Adrenal gland (tissue), 19 donors: ENCODE measurements at places on chromosomes 3 and 15.
A peak's percentile ranks its signal among the peaks of the same experiment; 100 is the strongest.

GRCh38 chr15:37134699-37135131 lies 34.4 kb upstream of the MEIS2 start:
- no peak for DNase-seq

DNA sequence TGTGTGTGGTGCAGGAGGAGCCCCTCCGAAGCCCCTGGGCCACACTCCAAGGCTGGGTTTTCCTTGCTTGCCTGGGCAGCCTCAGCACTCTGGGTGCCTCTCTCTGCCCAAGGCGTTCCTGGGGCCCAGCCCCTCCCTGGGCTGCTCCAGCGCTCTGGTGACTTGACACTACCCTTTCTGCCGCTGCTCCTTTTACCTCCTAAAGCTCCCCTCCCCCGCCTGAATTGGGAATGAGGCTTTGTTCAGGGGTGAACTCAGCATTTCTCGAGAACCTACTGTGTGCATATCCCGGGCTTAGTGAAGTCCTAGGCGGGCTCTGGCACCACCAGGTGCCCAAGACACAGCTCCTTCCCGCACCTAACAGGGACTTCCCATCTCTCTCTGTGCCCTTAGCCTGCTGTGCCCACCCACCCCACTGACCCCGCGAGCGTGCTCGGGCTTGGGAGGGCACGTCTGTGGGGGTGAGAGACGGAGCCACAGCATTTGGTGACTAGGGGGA lies 1.2 kb upstream of the BAHD1 start:
- DNase-seq: peak; percentile 59

- DNase-seq: no peak
Observed at GRCh38 chr15:78617076-78617475, 3.7 kb downstream of the CHRNA3 start.

GRCh38 chr3:36373084-36373483 lies 7.2 kb upstream of the STAC start:
- DNase-seq: peak; percentile 54

- DNase-seq: no peak
Observed at GRCh38 chr3:187880441-187880840, 135.2 kb upstream of the BCL6 start.

- no peak for DNase-seq
Observed at GRCh38 chr15:71280206-71280605, 164.9 kb downstream of the THSD4 start.

DNA sequence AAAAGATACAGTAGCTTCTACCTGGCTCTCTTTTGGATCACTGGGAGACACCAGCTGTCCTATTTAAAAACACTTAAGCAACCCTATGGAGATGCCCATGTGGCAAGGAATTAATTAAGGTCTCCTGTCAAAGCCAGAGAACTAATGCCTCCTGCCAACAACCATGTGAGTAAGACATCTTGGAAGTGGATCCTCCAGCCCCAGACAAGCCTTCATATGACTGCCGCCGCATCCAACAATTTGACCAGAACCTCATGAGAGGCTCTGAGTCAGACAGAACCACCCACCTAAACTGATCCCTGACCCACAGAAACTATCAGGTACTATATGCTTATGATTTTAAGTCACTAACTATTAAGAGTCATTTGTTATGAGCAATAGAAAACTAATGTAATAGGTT lies 22.3 kb downstream of the IFT80 start:
- DNase-seq: no peak

- no peak for DNase-seq
Observed at GRCh38 chr3:12165909-12166308, 7.2 kb upstream of the TIMP4 start.

GRCh38 chr3:72155391-72156064 lies 370.6 kb upstream of the PROK2 start:
- peak; percentile 85 for DNase-seq

- no peak for DNase-seq
Observed at GRCh38 chr3:178714925-178715832, 178.9 kb downstream of the KCNMB2 start.

DNA sequence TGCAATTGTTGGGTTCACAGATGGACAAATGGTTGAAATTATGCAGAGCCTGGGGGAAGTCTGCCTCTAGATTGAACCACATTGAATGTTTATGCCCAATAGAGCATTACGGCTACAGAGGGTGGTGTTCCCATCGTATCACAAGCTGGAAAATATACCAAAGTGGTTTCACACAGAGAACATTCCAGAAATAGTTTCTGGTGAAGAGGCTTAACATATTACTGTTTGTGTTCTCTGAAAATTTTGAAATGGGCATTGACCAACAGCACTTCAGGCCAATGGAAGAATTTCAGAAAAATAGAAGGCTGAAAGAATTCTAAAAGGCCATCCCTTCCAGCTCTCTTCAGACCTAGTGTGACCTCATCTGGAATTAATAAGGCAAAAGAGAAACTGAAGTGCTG lies 203.9 kb downstream of the NEK10 start:
- no peak for DNase-seq

- no peak for DNase-seq
Observed at GRCh38 chr3:42827654-42828053, 18.4 kb downstream of the ACKR2 start.

DNA sequence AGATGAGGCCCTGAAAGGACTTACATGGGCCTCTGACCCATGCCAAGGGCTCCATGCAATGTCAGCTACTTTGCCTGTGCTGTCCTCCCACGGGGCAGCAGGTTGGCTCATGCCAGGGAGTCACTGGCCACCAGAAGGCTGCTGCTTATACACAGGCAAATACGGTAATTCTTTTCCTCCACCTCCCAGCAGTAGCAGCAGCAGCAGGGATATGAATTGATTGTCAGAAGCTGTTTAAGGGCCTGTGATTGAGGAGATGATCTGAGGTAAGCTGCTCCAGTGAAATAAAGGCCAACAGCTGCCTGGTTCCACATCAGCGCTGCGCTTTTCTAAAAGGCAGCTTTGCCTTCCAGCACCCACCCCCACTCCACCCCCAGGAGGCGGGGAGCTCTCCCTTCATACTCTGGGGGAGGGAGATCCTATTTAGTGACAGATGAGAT lies 250.5 kb downstream of the SHQ1 start:
- DNase-seq: no peak

DNA sequence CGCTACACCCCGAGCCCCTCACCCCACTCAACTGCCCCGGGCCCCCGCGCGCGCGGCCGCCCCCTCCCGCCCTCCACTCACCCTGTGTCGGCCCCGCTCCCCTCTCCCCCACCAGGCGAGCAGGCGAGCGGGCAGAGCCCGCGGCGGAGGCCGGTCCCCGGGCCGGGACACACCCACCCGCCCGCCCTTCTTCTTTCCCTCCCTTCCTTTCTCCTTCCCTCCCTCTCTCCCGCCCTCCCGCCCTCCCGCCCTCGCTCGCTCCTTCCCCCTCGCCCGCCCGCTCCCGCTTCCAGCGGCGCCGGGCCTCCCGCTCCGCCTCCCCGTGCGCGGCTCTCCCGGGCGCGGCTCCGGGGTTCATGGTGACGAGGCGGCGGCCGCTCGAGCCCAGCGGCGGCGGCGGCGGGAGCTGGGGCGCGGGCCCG lies at the start of gene CTDSPL:
Gene CTDSPL (plus strand): TSS at position 261 of the 422 bp plus-strand sequence. CDS start 320 bp downstream, outside the sequence.
- no peak for DNase-seq

GRCh38 chr3:140189976-140190375 lies 255.0 kb downstream of the CLSTN2 start:
- DNase-seq: no peak

DNA sequence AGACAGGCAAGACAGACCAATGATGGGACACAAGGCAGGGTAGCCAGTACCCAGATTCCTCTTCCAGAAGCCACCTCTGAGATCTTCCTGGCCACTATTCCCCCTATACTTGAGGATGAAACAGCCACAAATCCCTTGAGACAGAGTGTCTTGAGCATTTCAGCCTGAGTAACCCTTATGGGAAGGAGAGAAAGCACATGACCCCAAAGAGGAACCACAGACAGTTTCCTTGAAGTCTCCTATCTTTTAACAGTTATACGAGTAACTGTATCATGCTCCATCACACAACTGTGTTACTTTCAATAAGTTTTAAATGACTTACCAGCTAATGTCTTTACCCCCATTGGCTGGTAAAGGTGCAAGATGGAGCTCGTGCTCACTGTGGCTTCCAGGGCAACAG lies 9.3 kb downstream of the VIPR1 start:
- DNase-seq: no peak

DNA sequence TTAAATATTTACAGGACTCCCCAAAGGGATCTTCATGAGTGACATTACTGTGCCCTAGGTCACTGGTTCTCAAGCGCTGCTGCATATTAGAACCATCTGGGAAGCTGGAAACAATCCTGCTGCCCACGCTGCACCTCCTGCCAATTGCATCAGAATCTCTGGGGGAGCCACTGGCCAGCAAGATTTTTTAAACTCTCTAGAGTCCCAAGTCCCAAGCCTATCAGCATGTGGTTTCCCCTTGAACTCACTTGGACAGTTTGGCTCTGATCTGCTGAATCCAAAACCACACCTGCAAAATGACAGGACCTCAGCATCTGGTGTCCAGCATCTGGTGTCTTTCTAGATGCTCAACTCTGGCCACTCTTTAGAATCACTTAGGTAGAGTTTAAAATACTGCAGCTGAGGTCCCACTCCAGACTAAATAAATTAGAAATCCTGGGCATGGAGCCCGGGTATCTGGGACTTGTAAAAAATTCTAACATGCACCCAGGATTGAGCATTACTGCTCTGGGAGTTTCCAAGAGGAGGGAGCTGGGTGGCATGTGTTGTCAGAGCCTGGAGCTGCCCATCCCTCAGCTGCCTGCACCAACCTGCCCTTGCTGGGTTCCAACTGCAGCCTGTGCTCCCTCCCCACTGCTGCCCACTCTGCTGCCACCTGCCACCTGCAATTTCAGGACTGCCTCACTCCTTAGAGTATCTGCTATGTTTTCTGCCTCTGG lies 311.3 kb downstream of the SLC9A9 start:
- peak; percentile 9 for DNase-seq

- DNase-seq: peak; percentile 65
Observed at GRCh38 chr15:78914027-78914764, 30.6 kb downstream of the CTSH start.

GRCh38 chr3:181382656-181383055 lies 329.1 kb upstream of the SOX2 start:
- DNase-seq: no peak

GRCh38 chr3:155587581-155587980 lies 157.3 kb downstream of the PLCH1 start:
- DNase-seq: no peak

DNA sequence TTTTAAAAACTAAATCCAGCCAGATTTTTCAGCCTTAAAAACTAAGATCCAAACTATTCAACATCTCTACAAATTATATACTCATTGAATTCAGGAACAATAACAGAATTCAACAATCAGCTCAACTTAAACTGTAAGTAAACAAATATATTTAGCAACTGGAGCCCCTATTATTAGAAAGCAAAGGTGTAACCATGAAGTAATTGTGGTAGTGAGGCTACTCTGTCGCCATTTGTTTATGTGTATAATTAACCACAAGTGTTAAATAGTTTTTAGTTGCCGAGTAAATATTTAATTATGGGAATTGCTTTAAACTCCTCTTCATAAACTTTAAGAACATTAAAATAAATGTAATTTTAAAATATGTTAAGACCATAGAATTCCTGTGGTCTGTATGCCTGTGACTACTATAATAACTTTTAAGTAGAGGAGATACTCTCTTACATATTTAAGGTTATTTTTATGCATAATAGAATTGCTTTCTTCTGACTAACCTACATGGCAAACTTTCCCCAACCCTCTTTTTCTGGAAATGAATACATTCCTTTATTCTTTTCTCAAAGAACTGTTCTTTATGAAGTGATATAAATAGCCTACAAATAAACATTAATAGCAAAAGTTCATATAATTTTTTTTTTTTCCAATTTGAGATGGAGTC lies 51.2 kb downstream of the MFN1 start:
- DNase-seq: no peak

DNA sequence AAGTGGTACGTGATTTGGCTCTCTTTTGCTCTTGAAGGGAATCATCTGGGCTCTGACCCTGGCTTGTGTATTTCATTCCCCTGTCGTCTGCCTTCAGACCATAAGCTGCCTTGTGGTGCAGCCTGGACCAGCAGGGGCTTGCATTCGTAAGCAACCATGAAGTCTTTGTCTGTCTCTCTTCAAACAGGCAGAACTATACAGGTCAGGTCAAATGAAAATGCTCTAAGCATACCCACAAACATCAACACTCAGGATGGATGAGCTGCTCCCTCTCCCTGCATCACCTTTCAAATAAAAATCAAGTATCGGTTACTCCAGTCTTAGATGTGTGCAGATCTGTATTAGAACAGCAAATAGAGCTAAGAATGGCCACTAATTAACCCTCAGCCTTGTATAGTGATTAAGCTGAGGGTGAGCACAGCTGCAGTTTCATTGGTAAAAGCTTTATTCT lies 268.6 kb upstream of the UBE2E1 start:
- DNase-seq: no peak

DNA sequence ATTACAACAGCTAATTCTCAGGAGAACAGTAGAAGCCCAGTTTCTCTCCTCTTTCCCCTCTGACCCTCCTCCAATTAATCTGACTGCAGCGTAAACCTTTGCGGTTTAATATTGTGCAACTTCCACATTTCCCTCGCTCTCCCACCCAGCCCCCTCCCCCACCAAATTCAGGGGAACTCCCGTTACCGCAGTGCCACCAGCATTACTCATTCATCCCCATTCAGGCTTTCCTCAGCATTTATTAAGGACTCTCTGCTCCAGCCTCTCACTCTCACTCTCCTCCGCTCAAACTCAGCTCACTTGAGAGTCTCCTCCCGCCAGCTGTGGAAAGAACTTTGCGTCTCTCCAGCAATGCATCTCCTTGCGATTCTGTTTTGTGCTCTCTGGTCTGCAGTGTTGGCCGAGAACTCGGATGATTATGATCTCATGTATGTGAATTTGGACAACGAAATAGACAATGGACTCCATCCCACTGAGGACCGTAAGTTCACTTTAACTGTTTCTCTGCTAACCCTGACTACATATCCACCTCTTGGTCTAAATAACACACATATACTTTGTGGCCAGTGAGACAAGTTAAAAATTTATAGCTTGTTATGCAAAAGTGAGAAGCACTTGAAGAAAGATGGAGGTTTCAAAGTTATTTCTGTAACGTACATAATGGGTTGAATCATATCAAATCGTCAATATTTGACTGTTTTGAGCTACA lies at the start of gene PTX3:
Gene PTX3 (plus strand): TSS at position 268 of the 709 bp plus-strand sequence. CDS start 84 bp downstream, at position 352.
- peak; percentile 28 for DNase-seq

GRCh38 chr3:188049606-188050530 lies 104.1 kb upstream of the LPP start:
- DNase-seq: no peak

DNA sequence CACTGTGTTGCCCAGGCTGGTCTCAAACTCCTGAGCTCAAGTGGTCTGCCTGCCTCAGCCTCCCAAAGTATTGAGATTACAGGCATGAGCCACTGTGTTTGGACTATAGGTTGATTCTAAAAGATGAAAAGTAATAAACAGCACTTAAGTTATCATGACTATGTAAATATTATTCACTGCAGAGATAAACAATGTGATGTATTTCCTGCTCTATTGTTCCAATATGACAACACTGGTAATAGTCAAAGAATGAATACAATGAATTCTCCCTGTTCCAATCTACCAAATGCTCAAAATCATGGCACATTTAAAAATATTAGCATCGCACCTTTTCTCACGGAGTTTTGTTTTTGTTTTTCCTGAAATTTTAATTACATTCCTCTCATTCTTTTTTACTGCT lies 36.8 kb upstream of the TBL1XR1 start:
- no peak for DNase-seq

GRCh38 chr3:139110072-139110830 lies 65.6 kb upstream of the PRR23C start:
- no peak for DNase-seq
